ENCODE measurements at places on chromosomes 7 and 10.

- no peak for DNase-seq
These were observed 2.7 kb downstream of the IL2RA start for GRCh38 chr10:6059506-6059905.

DNA sequence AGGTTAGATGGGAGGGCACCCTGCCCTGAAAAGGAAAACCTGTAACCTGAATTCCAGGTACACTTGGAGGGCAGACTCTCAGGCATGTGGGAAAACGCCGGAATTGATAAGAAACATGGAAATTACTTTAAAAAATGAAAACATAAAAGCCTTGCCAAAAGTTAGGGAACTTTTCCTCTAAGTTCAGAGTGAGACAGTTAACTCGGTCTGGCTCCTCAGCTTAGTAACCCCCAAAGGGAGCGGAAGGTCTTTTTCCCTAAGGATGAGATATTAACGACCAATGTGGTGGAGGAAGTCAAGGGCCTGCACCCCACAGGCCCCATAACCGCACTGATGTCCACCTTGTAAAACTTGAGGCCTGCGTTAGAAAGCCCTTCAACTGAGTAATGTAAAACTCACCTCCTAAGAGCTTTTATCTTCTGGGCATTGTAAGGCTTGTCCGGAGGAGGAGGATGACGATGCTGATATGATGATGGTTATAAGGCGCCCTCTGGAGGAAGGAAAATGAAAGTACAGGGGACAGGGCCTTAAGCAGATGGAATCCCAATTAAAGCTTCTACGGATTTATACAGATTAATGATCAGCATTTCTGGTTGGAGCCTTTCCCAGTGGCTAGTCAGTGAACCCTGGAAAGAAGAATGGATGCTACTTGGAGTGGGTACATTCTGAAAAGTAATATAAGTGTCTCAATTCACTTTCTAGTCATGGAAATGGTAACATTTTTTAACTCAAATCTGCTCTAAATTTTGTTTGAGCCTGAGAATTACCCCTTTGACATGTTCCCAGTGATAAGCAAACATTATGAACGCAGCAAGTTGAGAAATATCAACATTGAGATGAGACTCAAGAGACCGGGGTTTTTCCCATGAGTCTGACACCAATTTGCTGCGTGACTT, 694 bp downstream of the COL1A2 start:
- peak; percentile 54 for DNase-seq

DNA sequence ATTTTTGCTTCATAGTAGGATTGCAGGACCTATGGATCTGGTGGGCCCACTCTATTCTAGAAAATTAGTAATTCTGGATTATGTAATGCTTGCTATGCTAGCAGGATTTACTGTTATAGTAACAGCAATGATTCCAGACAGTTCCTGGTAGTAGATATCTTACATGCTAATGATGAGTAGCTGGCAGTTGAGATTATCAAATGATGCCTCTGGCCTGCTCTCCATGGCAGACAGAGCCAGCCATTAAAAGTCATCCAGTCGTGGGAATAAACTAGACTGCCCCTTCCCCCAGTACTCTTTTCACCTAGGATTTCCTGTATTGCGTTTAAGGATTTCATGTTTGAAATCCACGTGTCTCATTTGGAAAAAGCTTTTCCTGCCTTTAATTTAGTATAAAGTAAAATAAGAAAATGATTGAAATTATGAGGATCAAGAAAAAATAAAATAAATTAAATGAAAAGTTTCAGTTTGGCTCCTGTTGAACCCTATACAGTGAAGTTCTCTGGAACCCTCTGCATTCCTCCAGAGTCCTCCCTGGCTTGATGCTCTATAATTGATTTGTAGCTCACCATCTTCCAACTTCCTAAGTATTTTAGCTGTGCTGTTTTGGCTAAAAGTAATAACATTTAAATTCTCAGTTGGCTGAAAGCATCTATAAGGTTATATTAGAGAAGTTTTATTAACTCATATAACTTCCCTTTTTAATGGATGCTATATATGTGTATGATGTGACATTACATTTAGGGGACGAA, 14.6 kb downstream of the UMAD1 start:
- no peak for DNase-seq

DNA sequence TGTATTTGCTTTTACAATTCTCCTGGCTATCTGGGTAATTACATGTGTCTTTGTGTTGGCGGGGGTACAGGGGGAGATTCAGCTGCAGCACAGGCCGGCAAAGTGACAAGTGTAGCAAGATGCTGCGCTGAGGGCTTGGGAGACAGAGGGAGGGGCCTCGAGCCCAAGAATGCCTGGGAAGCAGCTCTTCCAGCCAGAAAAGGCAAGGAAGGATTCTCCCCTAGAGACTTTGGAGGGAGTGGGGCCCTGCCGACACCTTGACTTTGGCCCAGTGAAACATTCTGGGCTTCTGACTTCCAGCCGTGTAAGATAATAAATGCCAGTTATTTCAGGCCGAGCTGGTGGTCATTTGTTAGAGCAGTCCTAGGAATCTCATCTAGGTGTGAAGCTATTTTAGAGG, 7.2 kb upstream of the REPIN1 start:
- DNase-seq = no peak

DNA sequence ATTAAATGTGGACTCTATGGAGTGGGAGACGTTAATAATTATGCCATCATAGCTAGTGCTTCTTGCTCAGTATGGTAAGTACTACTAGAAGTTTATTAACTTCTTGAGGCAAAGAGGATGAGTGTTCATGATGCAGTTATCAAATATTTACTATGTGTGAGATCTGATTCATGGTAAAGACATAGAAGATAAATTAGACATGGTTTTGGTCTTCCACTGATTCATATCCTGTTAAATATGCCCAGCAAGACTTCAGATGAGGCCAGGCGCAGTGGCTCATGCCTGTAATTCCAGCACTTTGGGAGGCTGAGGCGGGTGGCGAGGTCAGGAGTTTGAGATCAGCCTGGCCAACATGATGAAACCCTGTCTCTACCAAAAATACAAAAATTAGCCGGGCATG, 547.1 kb upstream of the ANKRD30A start:
- no peak for DNase-seq

- no peak for DNase-seq
These were observed 873.2 kb downstream of the GATA3 start for GRCh38 chr10:8927705-8928104.

DNA sequence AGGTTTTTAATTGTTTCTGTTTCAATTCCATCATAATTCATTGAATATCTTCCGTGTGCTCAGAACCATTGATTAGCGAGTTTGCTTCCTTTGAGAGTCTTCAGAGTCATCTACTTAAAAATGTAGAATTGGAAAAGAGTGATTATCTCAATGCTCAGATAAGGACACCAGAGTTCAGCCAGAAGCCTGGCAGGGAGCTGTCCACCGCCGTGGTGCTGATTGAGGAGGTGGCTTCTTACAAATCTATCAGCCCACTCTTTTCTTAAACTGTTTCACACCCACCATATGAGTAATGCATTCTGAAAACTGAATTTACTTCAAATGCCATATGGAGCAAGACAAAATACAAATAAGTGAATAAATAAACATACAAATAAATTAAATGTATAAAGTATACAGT, 79.3 kb downstream of the INSYN2A start:
- peak; percentile 10 for DNase-seq

DNA sequence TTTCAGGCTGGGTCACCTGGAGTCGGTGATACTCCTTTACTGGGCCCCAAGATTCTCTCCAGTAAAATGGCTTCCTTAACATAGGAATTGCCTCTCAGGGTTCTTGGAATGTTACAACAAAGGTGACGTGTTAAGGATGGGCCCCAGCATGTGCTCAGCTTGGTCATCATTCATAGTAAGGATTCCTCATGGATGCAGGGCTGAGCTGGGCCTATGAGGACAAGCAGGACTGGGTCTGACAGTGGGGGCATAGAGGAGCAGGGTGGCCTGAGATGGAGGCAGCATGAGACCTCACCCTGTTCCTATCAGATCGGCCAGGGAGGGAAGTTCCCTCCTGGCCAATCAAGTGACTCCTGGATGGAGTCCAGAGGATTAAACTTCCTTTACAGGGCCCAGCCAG, 12.8 kb upstream of the MBL2 start:
- DNase-seq = no peak

- DNase-seq = peak; percentile 47
These were observed 58.0 kb upstream of the STRIP2 start for GRCh38 chr7:129376076-129376777.

DNA sequence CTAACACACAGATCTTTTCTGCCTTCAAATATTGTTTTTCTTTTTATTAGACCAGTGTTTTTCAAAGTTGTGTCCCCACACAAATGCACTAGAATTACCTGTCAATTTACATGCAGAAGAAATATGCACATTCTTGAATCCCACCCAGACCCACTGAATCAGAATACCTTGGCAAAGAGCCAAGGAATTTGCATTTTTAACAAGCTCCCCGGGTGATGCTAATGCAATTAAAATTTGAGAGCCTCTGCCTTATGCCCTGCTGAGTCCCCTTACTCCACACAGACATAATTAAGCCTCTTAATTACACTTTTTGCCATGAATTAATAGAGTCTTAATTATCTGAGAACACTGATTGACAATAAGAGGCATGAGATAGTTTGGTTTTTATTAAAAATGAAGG, 201.2 kb upstream of the GRB10 start:
- DNase-seq = no peak

DNA sequence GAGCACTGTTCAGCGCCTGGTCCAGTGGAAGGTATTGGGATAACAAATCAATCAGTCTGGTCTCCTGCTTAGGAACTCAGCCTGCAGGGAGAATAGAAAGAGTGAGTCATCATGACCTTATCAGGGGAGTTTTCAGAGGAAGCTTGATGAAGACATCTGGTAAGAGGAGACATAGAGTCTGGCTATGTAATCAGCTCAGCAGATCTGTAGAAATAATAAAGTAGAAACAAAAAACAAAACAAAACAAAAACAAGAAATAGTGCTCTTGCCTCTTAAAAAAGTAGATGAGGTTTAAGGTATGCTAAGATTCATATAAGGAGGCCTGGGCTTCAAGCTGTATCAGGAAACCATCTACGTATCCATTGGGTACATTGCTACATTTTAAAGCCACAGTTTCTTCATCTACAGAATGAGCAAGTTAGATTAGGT, 14.4 kb downstream of the TAS2R41 start:
- peak; percentile 94 for DNase-seq
